Cardiac septum (tissue), 1 donor: ENCODE measurements at places on chromosomes 5 and 9.

- no peak for DNase-seq
These were observed 1.1 kb downstream of the PRUNE2 start for GRCh38 chr9:76904661-76905457.

GRCh38 chr5:44675296-44675695 is 133.5 kb upstream of the MRPS30 start:
- no peak for DNase-seq

DNA sequence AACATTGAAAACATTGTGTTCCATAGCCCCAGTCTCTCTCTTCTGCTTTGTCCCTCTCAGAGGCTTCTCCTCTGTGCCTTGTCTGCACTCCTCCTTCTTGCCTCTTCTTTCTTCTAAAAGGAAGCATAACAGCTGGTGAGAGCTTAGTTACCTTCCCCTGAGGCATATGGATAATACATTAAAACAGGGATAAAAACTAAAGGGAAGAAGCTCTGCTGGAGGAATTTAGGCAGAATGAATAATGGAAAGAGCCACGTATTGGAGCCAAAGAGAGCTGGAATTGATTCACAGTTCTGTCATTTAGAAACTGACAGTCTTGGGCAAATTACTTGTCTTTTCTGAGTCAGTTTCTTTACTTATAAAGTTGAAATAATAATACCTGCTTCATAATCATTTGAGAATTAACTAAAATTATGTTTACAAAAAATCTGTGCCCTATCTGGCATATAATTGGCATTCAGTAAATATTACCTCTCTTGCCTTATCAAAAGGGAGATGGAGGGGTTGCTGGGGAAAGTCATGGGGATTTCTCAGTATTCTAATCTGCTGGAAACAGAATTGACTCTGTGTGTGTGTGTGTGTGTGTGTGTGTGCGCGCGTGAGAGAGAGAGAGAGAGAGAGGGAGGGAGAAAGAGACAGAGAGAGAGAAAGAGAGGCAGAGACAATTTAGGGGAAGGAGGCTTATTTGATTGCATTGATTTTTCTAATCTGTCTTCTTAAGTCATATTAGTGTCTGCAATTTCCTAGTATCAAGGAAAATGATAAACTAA is 20.2 kb downstream of the ZNF474 start:
- DNase-seq: no peak

DNA sequence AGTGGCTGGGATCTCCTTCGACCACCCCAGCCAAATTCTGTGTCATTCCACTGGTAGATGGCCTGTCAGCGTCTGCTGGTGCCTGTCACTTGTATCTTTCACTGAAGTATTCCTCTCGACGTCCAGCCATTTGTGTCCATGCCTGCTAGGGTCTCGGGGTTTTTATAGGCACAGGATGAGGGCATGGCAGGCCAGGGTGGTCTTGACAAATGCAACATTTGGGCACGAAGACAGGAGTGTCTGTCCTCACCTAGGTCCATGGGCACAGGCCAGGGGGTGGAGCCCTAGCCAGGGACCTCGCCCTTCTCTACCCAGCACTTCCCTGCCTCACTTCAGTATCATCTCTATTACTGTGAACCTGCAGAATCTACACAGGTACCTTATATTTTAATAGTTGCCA is 2223.9 kb upstream of the ACO1 start:
- DNase-seq: no peak

DNA sequence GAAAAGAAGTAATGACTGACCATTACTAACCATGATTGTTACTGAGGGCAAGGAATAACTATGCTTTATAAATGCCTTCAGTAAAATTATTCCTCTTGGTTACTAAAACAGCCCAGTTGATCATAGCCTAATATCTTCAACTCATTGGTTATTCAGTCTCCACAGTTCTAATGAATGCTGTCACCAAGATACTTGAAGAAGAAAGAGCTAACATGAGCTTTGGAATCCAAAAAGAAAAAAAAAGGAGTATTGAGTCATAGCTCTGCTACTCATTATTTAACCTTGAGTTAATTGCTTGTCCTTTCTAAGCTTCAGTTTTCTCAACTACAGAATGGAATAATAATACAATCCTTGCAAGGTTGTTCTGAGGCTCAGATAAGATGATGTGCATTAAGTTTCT is 187.7 kb downstream of the BRINP1 start:
- DNase-seq: no peak

- no peak for DNase-seq
These were observed 21.5 kb downstream of the XPA start for GRCh38 chr9:97675655-97676054.

DNA sequence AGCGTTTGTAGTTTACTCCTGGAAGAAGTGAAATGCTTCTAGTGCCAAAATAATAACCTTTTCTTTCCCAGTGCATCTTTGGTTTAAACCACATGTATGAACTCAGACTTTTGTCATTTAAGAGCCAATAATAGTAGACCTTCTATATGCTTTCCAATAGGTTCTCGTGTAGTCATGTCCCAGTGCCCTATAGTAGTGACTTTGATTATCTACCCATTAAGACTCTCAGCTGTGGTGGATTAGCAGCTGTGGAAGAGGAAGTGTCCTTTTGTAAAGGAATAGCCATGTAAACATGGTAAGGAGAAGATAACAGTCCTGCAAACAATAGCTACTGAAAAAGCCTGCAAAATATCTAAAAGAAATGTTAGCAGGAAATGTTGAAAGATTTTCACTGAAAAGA is 765.3 kb downstream of the MTRR start:
- no peak for DNase-seq

GRCh38 chr9:79973627-79974026 is 401.9 kb downstream of the TLE4 start:
- no peak for DNase-seq

DNA sequence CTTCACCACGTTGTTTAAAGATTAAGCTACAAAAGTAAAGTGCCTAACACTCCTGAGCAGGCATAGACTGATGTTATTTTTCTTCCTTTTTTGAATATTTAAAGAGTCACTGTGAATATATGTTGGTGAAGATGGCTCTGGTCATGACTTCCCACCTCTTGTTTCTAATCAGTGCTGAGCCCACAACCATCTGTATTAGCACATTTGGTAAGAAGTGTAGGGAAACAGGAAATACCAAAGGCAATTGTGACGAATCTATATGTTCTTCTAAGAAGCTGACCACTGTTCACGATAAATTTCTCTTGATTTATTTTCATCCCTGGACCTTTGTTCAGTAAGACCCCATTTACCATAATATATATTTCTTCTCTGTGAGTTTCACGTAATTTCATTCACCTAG is 108.3 kb upstream of the PCA3 start:
- no peak for DNase-seq

GRCh38 chr5:170783498-170784247 is at the start of gene GABRP:
GABRP (plus strand) TSS chr5:170783725; CDS start chr5:170788616, 4,891 bp downstream.
- DNase-seq: peak; percentile 58
